ENCODE measurements at places on chromosomes 12 and 14.

GRCh38 chr12:45587877-45588533, 141.5 kb upstream of the ARID2 start:
- no peak for DNase-seq

DNA sequence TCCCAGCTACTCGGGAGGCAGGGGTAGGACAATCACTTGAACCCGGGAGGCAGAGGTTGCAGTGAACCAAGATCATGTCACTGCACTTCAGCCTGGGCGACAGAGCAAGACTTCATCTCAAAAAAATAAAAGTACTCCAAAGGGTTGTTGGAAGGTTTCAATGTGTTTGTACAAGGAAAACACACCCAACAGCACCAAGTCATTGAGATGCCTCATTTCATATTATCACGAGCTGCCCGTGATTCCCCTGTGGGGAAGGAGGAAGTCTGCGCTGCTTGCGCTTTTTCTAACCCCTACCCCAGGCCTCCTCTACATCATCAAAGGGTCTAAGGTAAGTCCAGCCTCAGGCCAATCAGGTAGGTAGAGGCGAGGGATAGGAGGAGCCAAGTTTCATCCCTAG, 73.6 kb downstream of the KDM2B start:
- DNase-seq, result no peak

- no peak for DNase-seq
These were observed 43.6 kb downstream of the IRF2BPL start for GRCh38 chr14:76984787-76985375.

GRCh38 chr12:56267443-56268071, 815 bp downstream of the COQ10A start:
- no peak for DNase-seq

- DNase-seq, result no peak
These were observed 94.6 kb downstream of the TMEM30B start for GRCh38 chr14:61186341-61187195.

- no peak for DNase-seq
These were observed 33.1 kb downstream of the KCNA5 start for GRCh38 chr12:5076761-5077160.

DNA sequence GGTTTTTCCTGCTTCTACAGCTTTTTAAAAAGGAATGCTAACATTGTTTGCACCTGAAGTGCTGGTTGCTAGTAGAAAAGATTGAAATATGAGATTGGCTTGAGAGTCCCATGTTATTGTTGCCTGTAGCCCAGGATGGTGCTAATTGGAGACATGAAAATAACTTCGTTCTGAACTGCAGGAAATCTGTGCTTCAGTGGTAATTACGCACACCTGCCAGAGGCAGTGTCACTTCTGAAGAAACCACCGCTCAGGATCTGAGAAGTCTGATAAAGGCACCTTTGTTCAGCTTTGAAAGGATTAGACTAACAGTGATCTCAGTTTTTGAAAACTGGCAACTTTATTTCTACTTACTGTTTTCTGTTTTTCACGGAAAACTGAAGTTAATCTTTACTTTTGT, 15.5 kb upstream of the ATP6V0A2 start:
- no peak for DNase-seq

DNA sequence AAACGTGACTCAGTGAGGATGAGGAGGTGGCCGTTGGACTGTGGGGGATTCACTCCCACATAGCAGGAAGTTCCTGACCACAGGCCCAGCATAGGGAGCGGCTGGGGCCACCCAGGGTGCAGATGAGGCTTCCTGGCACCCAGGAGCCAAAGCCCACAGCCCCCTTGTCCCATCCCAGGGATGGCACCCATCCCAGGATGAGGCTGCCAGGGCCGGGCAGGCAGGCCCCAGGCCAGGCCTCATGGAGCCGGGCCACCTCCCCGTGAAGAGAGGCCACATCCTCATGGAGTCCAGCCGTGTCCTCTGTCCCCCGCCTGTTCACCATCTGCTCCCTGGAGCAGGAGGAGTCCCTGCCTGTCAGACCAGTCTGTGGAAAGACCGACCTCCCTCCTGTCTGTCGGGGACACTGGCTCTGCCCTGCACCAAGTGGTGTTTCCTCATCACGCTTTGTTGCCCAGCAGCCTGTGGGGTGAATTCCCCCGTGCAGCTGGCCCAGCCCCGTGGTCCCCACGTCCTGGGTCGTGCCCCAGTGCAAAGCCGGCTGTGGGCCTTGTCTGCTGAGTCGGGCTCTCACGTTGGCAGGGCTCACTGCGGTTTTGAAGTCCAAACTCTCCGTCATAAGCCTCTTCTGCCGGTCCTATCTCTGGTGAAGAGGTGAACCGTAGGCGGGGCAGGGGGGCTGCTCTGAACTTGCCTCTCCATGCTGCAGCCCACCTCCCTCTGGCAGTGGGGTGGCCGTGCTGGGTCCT, 24.5 kb downstream of the MMP17 start:
- no peak for DNase-seq

- DNase-seq, result no peak
These were observed 5.1 kb upstream of the DLK1 start for GRCh38 chr14:100721568-100721967.

DNA sequence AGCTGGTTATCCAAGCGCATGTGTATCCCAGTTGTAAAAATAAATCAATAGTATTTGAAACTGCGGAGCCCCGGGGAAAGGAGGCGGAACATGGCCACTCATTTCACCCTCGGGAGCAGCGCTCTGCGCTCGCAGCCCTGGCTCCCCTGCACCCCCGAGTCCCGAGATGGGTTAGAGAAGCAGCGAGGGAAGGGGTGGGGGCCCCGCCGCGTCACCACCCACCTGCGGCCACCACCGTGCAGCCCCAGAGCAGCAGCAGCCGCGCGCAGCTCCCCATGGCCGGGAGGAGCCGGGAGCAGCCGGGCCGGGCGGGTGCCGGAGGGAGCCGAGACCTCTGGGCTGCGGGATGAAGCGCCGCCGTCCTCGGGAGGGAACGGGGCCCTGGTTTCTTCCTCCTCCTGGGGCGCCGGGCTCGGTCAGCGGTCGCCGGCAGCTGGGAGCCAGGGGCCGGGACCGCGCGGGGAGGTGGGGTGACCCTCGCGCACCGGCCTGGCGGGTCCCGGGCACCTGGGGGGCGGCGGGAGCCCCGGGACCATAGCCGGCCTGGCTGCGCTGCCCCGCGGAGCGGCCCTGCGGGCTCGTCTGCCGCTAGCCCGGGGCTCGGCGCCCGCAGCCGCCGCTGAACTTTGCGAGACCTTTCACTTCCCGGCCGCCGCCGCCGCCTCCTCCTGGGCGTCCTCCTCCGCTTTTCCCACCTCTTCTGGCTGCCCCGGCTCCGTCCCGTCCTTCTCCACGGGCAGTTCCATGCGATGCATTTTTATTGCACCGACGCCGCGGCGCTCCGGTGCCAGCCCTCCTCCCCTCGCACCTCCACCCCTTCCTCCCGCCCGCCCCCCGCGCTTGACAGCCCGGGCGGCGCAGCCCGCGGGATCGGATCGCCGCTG, at the start of gene NTN4:
TSS of gene NTN4 (minus strand) at position 732 of the 884 bp plus-strand sequence. CDS start at position 277, 455 bp downstream.
- peak; percentile 23 for DNase-seq

DNA sequence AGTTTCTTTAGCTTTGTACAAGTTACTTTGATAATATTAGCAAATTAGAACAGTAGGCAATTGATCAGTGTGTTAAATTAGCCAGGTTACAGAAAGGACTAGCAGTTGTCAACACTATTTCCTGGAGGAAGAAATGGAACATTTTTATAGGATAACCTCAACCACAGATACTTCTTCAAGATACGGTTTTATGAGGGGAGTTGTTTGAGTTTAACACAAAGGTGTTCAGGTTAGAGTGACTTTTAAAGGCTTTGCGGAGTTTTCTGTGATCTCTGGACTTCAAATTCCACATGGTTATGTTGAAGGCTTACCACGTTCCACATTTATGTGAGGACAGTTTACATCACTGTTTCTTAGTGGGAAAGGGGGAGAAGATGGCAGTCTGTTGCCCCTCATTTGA, 19.3 kb downstream of the YARS2 start:
- no peak for DNase-seq

DNA sequence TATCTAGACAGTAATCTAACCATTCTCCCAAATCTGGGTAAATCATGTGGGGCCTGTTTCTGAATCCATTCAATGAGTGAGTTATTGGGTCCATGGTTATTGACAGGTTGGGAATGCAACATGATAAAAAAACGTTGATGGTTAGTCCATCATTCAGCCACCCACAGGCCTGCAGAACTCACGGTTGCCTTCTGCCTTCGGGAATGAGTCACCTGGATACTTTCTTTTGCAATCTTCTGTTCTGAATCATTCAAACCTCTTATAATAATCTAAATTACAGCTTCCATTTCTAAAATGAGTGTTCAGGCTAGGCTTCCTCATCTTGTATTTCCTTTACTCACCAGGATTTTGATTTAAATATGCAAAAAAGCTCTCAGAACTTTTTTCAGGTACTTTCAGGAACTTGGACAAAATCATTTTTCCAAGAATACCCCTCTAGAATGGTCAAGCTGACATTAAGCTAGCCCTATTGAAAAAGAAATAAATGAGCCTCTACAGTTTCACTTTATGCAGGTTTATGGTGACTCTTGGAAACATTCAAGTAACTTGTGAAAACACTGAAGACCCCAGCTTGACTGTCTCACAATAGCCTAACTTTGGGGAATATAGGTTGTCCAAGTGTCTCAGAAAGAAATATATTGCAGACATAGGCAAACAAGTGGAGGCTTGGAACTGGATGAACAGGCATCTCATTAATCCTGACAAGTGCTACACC, 94.4 kb downstream of the KCNK10 start:
- DNase-seq, result no peak

DNA sequence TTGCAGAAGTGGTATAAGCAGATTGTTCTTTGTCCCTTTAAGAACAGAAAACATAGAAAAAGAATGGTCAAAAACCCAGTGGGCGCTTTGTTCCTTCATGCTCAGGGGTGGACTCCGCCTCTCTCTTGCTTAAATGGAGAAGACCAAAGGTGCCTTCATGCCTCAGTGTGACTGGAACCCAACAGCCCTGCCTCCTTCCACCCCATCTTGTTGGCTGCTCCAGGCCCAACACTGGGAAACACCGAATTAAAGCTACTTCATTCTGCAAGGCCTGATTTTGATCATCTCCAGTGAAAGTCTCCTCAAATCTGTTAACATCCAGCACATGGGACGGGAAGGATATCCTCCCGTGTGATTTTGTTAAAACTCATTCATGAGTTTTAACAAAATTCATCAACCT, 103.7 kb downstream of the BCL11B start:
- DNase-seq, result no peak

- DNase-seq, result no peak
These were observed 61.1 kb downstream of the PITPNM2 start for GRCh38 chr12:123089631-123090353.

GRCh38 chr14:32524609-32525375, 195.7 kb downstream of the AKAP6 start:
- DNase-seq, result no peak

- DNase-seq, result no peak
These were observed 1.2 kb downstream of the MMP17 start for GRCh38 chr12:131829356-131829747.

GRCh38 chr12:53011889-53012288, 5.6 kb downstream of the EIF4B start:
- DNase-seq, result no peak

- no peak for DNase-seq
These were observed 415.6 kb upstream of the FBXO33 start for GRCh38 chr14:39847852-39848251.

DNA sequence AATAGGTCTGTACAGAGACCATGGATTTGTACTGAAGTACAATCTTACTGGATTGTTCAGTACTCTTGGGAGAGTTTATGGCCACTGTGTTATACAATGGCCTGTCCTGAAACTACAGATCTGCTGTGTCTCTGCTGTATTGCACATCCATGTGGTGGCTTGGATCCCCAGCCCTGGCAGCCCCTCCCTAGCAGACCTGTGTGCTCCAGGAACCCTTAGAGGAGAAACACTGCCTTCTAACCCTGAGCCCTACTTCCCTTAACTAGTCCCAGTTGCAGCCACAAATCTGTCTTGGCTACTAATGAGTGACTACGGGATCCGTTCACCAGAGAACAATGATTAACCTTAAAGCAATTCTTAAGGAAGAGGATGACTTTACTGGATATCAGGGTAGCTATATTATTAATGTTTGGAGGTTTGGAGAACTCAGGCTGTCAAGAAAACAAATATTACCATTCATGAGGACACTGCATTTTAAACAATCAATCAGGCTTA, 27.7 kb downstream of the RNF34 start:
- DNase-seq, result no peak

GRCh38 chr12:115351514-115352077, 667.6 kb upstream of the TBX3 start:
- DNase-seq, result no peak

DNA sequence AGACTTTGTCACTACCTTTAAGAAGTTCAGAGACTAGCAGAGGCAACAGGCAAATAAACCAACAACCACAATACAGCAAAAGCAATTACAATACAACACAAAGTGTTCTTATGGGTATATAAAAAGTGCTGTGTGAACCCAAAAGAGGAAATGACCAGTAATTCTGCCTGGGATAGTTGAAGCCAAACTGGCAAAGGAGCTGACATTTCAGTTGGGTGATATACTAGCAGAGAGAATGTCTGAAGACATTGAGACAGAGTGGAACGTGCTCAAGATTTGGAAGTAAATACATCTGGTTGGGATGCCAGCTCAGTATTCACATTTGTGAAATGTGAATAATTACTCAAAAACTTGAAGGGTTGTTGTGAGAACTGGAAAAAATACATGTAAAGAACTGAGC, 80.6 kb upstream of the GTF2A1 start:
- no peak for DNase-seq

DNA sequence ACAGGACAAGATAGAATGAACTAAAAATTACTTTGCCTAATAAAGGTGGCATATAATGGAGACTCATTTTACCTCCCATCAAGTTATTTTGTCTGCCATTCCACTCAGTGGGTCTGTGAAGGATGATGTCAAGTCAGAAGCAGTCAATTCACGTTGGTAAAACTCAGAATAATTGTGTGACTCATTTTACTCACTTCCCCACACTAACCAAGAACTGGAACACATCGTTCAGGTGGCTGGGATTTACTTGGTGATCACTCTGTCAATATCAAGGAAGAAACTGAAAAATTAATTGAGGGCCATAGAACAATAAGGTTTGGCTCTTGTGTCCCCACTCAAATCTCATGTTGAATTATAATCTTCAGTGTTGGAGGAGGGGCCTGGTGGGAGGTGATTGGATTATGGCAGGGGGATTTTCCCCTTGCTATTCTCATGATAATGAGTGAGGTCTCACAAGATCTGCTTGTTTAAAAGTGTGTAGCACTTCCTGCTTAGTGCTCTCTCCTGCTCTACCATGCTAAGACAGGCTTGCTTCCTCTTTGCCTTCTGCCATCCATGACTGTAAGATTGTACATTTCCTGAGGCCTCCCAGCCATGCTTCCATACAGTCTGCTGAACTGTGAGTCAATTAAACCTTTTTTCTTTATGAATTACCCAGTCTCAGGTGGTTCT, 35.7 kb upstream of the GTF2A1 start:
- no peak for DNase-seq

GRCh38 chr14:53990978-53991377, 34.4 kb upstream of the BMP4 start:
- DNase-seq, result no peak

- DNase-seq, result no peak
These were observed 596.8 kb downstream of the SOX5 start for GRCh38 chr12:23352670-23353069.

Data from NCI-H446 (cell line).